Stimulated activated CD8-positive, alpha-beta memory T cell treated with anti-CD3 and anti-CD28 coated beads, Interleukin-4, amount 100 ng/mL, for 1 hour (primary cell): ENCODE measurements at places on chromosomes 7 and 10.

GRCh38 chr10:117409549-117410305 is 34.5 kb upstream of the PDZD8 start:
- no peak for DNase-seq

DNA sequence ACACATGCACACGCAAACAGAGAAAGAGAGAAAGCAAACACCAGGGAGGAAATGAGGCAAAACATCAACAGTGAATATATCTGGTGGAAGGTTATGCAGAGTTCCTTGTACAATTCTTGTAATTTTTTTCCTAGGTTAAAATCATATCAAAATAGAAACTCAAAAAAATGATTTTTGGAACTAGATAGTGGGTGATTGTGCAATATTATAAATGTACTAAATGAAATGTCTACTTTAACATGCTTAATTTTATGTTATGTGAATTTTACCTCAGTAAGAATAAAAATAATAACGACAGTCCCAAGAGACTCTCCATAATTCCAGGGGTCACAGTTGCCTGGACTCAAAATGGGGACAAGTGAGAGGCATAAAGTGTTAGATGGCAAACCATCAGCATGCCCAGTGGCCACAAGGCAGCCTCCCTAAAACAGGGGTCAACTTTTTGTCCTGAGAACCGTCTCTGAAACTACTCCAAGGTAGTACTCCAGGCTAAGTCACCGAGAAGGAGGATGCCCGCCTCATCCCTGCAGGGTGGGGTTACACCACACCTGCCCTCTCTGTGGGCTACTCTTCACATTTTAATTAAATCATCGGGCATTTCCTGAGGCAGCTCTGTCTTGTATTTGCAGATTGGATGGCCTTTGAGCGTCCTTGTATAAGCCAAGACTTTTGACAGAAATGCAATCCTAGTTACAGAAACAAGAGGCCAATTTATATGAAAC is 267.7 kb downstream of the ELMO1 start:
- no peak for DNase-seq

DNA sequence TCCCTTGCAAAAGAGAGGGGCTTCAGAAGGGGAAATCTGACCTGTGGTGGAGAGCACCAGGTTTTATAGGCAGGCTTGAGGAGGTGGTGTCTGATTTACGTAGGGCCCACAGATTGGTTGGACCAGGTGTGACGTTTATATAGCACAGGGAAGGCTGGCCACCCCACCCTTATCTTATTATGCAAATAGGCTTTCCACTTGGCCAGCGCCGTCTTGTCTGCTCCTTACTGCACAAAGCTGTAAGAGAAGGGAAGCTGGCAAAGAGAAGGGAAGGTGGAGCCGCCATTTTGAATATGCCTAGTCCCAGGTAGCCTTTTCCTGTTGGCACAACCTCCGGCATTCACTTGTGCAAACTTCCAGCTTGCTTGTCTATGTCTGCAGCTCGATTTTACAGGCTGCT is 221.4 kb downstream of the GATA3 start:
- no peak for DNase-seq

DNA sequence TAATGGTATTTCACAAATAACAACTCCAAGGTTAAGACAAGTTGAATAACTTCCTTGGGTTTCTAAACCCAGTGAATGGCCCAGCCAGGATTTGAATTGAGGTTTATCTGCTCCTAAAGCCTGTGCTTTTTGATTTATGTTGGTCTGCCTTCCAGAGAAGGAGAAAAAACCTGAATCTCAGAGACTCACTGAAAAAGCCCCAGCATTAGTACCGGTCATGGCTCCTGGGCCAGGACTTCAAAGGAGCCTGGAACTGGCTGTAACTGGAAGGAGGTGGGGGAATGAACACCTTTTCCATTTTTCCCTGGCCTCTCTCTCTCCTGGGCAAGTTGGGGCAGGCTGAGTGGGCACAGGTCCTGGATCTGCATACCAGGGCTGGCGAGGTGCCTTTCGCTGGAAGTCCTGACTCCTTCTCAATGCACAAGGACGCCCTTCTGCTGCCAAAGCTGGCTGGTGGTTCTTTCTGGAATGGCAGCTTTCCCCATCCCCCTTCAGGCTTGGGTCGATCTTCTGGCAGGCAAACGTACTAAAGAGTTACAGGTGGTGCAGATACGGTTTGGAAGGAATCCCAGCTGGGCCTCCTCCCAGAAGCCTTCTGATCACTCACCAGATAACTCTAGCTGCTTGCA is 268.2 kb downstream of the PTEN start:
- DNase-seq, result no peak

DNA sequence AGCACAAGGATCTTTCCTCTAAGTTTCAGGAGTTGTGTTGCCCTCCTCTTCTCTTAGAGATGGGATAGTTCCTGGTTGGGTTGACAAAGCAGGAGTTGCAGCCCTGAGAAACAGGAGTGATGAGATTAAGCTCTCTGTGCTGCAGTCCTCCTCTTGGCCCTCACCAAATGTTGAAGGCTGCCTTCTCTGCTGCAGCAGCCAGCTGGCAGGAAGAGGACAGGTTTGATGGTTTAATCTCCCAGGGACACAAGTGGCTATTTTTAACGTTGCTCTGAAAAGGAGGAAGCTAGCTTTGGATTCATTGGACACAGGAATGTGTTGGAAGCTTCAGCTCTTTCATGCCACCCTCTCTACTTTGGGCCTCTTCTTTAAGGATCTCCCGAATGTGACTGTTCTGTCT is 9.4 kb downstream of the STRIP2 start:
- no peak for DNase-seq

DNA sequence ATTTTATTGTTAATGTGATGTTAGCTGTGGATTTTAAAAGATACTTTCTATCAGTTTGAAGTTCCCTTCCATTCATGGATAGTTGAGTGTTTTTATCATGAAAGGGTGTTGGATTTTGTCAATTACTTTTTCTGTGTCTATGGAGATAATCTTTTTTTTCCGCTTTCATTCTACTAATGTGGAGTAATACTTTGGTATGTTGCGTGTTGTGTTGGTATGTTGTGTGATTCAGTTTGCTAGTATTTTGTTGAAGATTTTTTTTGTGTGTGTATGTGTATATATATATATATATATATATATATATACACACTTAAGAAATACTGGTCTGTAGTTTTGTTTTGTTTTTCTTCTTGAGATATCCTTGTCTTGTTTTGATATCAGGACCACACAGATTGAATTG is 100.3 kb downstream of the CCSER2 start:
- DNase-seq, result no peak

- no peak for DNase-seq
These were observed 602.7 kb upstream of the FOXK1 start for GRCh38 chr7:4079366-4079765.
